ENCODE measurements at places on chromosomes 3 and 15. TPM values are rescaled to one million over a fixed set of nuclear protein-coding genes. Genes with fewer than 3 reads are reported as not detected.

DNA sequence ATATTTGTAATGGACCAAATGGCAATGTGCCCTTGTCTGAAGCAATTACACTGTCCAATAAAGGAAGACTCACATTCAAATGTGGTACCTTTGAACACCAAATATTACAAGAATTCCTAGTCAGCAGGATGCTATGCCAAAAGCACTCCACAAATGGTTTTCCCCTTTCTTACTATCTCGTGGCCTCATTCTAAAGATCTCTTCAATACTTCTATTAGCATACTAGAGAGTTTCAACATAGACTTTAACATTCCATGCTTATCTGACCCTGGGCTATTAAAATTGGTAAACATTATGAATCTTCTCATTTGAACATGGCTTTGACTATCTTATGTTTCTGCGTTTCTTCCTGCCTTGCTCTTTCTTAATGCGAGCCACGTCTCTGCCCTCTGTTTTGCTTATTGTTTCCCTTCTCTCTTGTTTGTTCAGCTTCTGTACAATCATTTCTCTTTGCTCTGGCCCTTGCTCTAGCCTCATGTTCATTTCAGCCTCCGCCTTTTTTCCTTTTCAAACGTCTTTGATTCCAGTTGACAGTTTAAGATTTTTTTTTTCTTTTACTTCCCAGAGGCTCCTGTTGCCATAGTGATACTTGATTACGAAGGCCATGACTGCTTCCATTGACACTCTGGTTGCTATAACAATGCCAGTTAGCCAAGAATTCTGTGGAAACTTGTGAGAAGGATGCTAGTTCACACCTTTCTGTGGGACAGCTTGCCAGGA is 49.5 kb upstream of the SLC9A9 start:
- no peak for DNase-seq

- DNase-seq, result no peak
These were observed 141.9 kb upstream of the THBS1 start for GRCh38 chr15:39438799-39439592.

GRCh38 chr3:168155303-168155702 is 59.6 kb upstream of the GOLIM4 start:
- DNase-seq, result no peak

DNA sequence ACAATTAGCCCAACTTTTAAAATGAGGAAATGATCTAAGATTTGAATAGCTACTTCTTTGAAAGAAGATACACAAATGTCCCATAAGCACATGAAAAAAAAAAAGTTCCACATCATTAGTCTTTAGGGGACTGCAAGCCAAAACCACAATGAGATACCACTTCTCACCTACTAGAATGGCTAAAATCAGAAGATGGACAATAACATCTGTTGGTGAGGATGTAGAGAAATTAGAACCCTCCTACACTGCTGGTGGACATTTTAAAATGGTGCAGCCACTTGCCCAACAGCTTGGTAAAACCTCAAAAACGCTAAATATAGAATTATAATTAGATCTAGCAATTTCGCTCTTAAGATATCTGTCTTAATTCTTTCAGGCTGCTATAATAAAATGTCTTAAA is 77.1 kb downstream of the MEX3B start:
- DNase-seq, result no peak

GRCh38 chr3:23900744-23901143 is 16.0 kb downstream of the NKIRAS1 start:
- DNase-seq, result no peak

GRCh38 chr15:63072809-63073277 is 30.3 kb downstream of the TPM1 start:
- DNase-seq, result no peak

Gene SAMD7
- total RNA-seq, result not detected

Gene LRRC31
- 0.78 TPM for total RNA-seq

Gene SRGAP3
- 51.2 TPM for total RNA-seq

All from ureter (tissue), 1 donor.